Activated CD4-positive, alpha-beta memory T cell treated with anti-CD3 and anti-CD28 coated beads for 36 hours (primary cell): ENCODE measurements at places on chromosomes 7 and 10. TPM values are rescaled to one million over a fixed set of nuclear protein-coding genes. Genes with fewer than 3 reads are reported as not detected.

Gene CALCR
- total RNA-seq, result not detected

GRCh38 chr10:21289271-21289670 lies 236.2 kb downstream of the SKIDA1 start:
- no peaks in the 10 kb centered on the region for H3K36me3 ChIP-seq
- DNase-seq, result no peak
- H3K4me3 ChIP-seq, result no peak overlapping the region
- peaks cover 9% of the 10 kb centered on the region for H3K27me3 ChIP-seq
- H3K4me1 ChIP-seq, result peaks cover 4% of the 10 kb centered on the region

DNA sequence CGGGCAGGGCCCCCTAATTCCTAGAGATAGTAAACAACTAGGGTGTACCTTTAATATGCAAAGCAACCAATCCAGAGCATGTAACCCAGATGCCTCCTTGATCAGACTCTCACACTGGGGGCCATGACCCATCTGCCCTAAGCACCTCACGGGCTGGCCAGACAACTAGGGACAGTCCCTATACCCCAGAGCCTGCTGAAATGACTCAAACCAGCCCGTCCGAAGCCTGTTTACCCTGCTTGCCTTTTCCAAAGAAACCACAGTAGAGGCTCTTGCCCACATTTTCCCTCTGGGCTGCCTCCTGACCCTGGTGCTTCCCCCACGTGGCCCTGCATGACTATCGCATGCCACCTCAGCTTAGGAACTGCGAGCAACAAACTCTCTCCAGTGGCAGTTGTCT lies 46.2 kb downstream of the RGS10 start:
- peak; percentile 82 for DNase-seq
- H3K4me3 ChIP-seq, result no peak overlapping the region
- peaks cover 29% of the 10 kb centered on the region for H3K36me3 ChIP-seq
- peak overlapping the region; percentile 69 for H3K27ac ChIP-seq
- no peaks in the 10 kb centered on the region for H3K27me3 ChIP-seq
- H3K4me1 ChIP-seq, result peaks cover 76% of the 10 kb centered on the region

Gene MALRD1
- not detected for total RNA-seq

Gene EBF3
- total RNA-seq, result not detected

- H3K4me1 ChIP-seq, result no peaks in the 10 kb centered on the region
- H3K27me3 ChIP-seq, result no peaks in the 10 kb centered on the region
- H3K36me3 ChIP-seq, result no peaks in the 10 kb centered on the region
Measured at GRCh38 chr7:42057331-42057730, 179.7 kb downstream of the GLI3 start.

DNA sequence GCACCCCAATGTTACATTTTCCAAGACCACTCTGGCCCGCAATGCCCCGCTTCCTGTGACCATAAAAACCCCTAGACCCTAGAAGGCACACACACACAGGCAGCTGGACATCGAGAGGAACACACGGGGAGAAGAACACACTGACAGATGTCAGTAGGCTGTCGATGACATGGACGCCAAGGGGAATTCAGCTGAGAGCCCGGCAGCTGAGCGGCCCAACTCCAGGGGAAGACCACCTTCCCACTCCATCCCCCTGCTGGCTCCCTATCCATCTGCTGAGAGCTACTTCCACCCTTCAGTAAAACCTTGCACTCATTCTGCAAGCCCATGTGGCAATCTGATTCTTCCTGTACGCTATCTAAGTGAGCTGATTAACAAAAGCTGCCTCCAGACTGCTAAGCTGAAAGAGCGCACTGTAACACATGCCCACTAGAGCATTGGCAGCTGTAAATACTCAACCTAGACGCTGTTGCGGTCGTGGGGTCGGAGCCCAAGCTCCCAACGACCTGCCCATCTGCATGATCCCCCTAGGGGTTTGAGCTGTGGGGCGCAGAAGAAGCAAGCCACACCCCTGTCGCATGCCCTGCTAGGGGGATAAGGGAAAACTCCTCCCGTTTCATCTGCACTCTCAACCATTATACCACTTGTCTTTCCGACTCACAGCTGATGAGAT lies 843.6 kb upstream of the POT1 start:
- H3K27ac ChIP-seq, result no peak overlapping the region
- no peak overlapping the region for H3K4me3 ChIP-seq
- no peak for DNase-seq
- no peaks in the 10 kb centered on the region for H3K36me3 ChIP-seq
- H3K27me3 ChIP-seq, result no peaks in the 10 kb centered on the region

Gene KIF5B
- total RNA-seq, result 75.2 TPM
